ENCODE measurements at places on chromosomes 4 and X.
A peak's percentile ranks its signal among the peaks of the same experiment; 100 is the strongest.

GRCh38 chr4:167100120-167100519 is 134.2 kb downstream of the SPOCK3 start:
- no peak for DNase-seq

- no peak for DNase-seq
Observed at GRCh38 chrX:119482481-119483480, 14.5 kb downstream of the SLC25A5 start.

- no peak for DNase-seq
Observed at GRCh38 chrX:29496636-29497180, 718.7 kb upstream of the MAGEB2 start.

DNA sequence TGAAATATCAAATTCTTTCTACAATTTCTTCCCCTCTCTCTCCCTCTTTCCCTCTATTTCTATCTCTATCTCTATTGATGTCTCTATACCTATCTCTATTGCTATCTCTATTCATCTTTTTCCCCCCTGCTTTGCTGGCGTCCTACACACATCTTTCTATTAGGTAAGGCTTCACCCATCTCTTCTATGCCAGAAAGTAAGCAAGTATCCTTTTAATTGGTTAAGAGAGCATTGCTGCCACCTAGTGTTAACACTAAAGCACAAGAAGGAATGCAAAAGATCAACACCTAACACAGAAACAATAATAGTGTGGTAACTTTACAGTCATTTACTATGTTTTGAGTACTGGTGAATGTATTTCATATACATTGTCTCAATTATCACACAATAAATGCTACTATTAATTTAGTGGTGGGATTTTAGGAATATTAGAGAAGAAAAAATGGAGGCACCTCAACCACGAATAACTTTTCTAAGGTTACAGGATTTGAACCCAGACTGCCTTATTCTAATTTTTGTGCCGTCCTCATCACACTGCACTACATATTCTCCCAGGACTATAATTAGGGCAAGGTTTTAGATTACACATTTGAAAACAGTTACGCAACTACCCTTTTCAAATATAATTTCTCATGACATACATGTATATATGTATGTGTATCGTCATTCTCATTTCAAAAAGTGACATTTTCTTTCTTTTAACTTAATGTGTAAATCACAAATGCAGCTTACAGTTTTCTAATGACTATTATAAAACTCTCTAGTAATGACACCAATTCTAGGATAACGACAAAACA is 3.7 kb upstream of the C4orf36 start:
- no peak for DNase-seq

DNA sequence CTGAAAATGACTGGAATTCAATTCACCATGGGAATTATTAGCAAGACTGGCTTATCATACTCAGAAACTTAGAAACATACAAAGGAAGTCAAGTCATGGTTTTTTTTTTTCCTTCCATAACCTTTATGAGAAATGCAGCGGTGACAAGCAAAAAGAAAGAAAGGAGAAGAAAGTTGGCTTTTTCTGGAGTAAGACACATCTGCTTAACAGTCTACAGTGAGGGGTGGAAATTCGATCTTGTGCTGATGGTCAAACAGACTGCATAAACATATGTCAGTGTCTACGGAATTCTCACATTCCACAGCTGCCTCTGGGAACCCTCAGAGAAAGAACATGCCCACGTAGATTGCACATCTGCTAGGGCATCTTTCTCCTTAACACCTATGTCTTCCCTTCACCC is 54.6 kb downstream of the PROM1 start:
- no peak for DNase-seq

DNA sequence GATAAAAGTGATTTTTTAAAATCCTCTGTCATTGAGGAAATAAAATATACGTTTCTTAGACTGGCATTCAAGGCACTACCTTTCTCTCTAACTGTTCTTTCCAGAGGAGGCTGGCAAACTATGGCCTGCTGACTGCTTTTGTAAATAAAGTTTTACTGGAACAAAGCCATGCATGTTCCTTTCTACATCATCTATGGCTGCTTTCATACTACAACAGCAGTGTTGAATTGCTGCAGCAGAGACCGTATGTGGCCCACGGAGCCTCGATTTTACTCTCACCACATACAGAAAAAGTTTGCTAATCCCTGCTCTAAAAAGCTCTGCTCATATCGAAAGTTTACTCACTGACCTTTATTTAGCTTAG is 20.2 kb downstream of the SETD7 start:
- DNase-seq = no peak

- peak; percentile 3 for DNase-seq
Observed at GRCh38 chr4:52838729-52839586, 23.2 kb upstream of the RASL11B start.

DNA sequence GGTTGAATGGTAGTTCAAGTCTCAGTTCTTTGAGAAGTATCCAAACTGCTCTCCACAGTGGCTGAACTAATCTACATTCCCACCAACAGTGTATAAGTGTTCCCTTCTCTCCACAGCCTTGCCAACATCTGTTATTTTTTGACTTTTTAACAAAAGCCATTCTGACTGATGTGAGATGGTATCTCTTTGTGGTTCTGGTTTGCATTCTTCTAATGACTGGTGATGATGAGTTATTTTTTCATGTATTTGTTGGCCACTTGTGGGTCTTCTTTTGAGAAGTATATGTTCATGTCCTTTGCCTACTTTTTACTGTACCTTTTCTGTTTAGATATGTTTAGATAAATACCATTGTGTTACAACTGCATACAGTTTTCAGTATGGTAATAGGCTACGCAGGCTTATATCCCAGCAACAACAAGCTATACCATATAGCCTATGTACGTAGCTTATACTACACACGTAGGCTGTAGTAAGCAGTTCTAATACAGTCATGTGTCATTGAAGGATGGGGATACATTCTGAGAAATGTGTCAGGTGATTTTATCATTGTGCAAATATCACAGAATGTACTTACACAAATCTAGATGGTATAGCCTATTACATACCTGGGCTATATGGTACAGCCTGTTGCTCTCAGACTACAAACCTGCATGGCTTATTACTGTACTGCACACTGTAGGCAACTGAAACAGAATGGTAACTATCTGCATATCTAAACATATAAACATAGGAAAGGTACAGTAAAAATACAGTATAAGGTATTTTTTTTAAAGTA is 28.1 kb downstream of the KLHL8 start:
- no peak for DNase-seq

DNA sequence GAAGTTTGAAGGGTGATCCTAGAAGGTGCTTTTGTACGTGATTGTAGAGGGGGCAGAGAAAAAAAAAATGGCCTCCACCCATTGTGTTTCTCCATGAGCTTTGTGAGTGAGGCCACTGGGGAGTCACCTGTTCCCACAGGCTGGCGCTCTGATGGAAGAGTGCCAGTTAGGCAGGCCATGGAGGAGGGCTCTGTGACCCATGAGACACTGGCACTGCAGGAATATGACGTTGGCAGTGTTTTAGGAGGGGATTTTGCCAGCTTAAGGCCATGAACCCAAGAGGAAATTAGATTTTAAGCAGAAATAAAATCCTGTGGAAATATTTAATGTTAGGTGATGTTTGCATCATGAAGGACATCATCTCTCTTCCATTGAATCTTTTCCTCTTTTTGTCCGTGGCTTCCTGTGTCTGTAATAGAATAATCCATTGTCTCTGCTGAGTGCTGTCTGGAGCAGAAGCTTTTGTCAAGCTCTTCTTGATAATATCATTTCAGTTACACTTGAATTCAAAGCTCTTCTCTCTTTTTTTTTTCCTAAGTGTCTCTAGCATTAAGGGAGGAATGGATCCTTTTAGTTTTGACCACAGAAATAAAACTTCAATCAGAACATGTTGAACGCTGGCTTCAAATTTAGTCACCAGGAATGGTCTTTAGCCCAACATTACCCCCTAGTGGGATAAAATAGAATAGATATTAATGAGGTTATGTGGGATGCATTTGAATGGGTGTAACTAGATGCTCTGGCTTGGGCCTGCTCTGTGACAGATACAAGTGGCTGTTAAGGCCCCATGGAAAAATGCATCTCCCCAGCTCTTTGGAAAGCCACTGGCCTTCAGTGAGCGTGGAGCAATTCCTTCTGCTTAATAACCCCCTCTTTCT is 41.0 kb upstream of the UCP1 start:
- no peak for DNase-seq

DNA sequence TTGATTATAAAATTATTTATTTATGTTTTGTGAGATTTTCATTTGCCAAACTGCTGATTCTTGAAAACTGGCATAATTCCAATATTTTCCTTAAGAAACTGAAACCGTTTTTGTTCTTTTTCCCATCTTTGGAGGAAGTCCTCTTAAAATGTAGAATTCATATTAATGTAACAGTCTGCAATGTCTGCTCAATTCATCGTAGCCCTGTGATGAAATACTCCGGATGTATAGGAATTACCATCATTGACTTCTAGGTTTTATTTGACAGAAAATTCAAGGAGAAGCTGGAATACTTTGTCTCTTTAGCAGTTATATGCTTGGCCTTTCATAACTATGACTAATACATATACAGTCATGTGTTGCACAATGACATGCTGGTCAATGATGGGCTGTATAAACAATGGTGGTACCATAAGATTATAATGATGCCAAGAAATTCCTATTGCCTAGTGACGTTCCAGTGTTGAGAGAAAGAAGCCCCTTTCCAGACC is 185.0 kb upstream of the GPRIN3 start:
- DNase-seq = no peak

DNA sequence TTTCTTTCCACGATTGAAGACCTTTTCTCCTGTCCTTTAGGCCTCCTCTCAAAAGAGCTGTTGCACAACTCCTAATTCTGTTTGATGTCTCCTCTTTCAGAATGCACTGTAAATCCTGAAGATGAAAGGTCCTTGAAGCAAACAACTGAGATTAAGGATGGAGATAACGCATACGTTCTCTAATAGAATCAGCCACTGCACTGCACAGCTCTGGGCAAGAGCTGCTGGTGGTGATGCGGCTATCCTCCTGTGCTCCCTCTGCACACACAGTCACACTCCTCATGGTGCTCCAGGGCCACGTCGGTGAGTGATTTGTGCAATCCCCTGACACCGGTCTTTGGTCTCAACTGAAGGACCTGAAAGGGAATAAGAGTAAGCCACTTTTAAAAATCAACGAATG is 208.7 kb downstream of the PDGFC start:
- peak; percentile 34 for DNase-seq

DNA sequence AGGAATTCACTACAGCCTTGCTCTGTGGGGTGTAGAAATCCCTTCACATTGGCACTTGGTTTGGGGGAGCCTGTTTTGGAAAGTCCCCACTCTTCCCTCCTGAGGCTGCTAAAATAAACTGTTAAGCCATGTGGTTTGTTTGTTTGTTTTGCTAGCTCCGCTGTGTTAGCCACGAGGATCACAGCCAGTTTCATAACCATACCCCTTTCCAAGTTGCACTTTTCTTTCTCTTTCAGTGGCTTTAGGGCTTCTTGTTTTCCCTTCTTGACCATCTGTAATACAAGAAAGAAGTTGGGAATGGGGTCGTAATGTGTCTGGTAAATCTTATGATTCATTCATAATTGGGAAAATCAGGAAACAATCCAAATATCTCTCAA is 24.8 kb upstream of the UXT start:
- DNase-seq = no peak

DNA sequence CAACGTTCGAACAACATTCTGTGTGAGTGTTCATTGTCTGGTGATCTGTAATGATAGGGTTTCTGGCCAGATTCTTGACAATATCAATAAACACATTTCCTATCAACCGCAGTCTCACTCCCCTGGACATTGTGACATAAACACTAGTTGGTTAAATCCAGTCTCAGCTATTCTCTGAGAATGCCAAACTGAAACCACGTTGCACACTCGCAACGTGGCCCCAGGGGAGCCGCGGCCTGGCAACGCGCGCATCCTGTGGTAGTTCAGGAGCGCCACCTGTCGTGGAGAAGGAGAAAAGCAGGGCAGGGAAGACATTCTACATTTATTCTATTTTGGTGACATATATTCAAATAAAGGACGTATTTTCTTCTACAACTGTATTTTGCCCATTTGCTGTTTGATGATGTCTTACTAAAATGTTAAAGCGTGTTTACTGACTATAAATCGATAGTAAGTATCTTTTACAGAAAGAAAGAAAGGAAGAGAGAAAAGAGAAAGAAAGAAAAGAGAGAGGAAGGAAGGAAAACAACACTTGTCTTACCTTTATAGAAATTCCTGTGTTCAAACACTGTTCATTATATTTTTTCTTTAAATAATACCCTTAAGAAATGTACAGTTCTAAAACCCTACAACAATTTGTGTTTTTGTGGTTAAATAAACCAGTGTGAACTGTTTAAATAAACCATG is 738.3 kb upstream of the FRG1 start:
- peak; percentile 8 for DNase-seq

DNA sequence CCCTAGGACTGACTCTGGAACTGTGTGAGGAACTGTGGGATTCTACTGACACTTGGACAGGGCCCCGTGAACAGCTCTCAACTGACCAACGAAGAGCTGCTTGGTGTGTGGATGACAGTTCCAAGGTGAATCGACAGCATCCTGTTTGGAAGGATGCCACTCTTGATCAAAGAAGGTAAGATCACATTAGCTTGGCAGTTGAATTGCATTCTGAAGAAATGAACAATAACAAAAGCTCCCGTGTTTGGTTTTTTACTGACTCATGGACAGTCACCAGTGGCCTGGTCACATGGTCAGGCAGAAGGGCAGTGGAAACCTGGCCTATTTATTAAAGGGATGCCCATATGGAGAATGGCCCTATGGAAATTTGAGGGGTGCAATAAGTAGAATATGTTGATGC is 33.1 kb upstream of the GPR34 start:
- no peak for DNase-seq

DNA sequence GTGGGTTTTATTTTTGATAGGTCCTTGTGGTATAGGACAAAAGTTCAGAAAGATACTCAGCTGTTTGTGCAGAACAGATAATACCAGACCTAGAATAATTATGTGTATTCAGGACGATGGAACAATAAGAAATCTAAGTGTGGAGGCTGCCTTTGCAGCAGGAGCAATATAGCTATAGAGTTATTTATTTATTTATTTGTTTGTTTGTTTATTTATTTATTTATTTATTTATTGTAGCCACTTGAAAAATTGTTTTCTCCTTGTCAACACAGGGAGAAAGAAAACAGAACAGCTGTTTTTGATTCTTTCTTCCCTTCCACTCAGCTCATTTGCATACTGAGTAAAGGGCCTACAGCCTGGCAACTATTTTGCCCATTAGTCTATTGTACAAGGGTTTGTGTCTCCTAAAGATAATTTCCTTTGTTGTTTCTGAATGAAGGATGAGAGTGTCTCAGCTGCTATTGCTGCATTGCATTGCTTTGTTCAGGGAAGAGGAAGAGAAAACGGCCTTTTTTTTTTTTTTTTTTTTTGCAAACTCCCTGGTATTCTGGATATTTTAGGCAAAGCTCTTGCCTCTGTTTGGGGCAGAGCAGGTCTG is 56.0 kb upstream of the ESX1 start:
- DNase-seq = no peak

DNA sequence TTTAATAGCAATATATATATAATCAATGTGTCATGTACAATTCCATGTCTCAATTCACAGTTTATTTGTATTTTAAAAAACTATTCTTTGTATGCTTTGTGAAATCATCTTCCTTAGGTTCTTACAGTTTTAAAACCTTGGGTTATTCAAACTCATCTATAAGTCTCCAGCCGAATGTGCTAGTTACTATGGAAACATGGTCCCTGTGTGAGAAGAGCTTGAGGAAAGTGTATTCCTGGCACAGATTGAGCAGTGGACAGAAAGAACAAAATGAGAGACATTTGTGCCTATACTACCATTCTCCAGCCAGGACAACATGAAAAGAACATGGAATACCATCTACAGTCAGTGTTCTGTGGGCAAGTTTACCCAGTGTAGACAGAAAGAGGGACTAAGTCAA is 103.4 kb downstream of the EFHC2 start:
- no peak for DNase-seq
